Psoas muscle (tissue), 8 donors: ENCODE measurements at places on chromosomes 12 and 14.

GRCh38 chr12:28513983-28514382 is 323.7 kb downstream of the CCDC91 start:
- DNase-seq, result no peak

DNA sequence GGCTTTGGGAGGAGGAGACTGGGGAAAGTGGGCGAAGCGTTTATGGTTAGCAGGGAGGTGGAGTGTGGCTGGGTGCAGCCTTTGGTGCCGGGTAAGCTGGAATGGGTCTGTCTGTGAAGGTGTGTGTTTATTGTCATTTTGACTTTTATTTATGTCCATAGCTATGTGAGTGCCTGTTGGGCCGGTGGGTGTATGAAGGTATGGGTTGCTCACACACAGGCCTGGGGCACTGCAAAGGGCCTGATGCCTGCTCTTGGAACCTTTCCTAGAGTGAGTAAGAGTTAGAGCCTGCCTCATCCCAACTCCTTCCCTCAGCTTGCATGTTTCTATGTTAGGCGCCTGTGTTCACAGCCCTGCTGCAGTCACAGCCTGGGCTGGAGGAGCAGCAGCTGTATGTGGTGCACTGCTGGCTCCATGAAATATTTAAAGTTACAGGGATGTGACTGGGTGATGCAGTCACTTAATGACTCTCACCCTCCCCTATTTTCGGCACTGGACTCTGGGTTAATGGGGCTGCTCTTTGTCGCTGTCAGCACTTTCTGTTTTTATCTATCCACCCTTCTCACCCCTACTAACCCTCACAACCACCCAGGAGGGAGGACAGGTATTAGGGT is 2.6 kb upstream of the PPP1R1A start:
- no peak for DNase-seq

DNA sequence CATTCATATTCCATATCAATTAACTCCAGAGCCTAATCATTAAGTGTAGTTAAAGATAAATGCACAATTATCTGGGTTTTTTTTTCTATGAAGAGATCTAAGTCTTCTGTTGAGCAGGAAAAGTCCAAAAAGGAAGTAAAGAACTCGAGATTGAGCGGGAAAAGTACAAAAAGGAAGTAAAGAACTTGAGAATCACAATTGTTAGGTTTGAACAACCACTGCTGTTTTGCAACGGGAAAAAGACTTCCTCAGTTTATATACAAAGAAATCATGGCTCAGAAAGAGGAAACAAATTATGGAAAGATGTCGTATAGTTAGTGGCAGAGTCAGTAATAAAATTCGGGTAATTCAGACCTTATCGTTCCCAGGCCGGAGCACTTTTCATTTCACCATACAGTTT is 63.3 kb downstream of the PPP1R12A start:
- no peak for DNase-seq

- DNase-seq, result peak; percentile 92
Observed at GRCh38 chr12:132710405-132711079, at the start of gene PGAM5. PGAM5 (plus strand) TSS chr12:132710842; CDS start chr12:132710877, 35 bp downstream.

DNA sequence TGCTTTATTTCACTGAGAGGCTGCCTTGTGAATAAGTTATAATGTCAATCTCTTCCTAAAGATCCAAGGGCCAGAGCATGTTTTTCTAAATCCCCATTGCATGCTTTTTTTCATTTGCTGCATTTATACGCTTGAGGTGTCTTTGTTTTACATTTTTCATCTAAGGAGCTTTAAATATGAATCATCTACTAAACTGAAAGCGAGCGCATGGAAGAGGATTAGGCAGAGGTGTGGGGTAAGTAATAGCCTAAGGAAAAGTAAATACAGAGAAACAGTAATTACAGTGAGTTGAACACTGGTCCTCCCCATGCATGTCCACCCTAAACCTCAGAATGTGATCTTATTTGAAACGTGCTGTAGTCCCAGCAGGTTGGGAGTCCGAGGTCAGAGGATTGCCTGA is 76.4 kb upstream of the METAP2 start:
- DNase-seq, result no peak

DNA sequence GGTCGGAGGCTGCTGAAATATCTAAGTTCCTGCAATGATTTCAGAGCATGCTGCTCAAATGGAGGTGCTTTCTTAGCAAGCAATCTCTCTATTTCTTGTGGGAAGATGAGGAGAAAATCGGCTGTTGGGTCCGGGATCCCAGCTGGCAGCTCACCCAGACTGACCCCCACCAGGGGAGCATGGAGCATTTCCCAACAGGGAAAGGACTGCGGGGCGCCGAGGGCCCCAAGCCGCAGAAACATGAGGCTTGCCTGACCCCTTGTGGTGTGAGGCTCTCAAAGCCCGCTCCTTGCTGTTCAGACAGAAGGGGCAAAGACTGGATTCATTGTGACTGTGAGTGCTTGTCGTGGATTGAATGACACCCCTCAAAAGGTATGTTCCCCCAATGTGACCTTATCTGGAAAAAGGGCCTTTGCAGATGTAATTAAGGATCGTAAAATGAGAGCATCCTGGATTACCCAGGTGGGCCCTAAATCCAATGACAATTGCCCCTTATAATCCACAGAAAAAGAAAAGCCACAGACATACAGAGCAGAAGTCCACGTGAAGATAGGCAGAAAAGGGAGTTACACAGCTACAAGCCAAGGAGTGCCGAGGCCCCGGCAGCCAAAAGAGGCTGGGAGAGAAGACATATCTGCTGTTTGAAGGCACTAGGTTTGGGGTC is 116.3 kb upstream of the VASH1 start:
- DNase-seq, result no peak

DNA sequence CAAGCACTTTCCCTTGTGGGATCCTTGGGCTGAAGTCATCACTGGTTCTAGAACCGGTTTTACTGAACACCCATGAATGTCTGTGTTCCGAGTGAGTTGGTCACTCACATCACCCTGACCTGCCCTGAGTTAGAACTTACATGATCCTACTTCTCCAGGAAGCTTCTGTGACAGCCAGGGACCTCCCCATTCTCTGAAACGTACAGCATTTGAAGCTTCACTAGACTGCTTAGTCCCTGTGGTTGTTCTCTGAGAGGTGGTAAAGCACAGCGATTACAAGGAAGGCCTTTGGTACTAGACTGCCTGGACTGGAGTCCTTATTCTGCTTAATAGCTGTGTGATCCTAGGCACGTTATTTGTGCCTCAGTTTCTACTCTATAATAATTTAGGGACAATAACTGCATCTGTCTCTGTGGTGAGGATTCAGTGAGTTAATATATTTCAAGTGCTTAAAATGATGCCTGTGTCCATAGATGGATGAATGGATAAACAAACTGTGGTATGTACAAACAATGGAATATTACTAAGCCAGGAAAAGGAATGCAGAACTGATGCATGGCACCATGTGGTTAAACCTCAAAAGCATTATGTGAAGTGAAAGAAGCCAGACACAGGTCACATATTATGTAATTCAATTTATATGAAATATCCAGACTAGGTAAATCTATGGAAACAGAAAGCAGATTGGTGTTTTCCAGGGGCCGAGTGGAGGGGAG is 54.7 kb upstream of the DDX11 start:
- DNase-seq, result no peak

- no peak for DNase-seq
Observed at GRCh38 chr14:105601360-105602242, 75.2 kb downstream of the TMEM121 start.

DNA sequence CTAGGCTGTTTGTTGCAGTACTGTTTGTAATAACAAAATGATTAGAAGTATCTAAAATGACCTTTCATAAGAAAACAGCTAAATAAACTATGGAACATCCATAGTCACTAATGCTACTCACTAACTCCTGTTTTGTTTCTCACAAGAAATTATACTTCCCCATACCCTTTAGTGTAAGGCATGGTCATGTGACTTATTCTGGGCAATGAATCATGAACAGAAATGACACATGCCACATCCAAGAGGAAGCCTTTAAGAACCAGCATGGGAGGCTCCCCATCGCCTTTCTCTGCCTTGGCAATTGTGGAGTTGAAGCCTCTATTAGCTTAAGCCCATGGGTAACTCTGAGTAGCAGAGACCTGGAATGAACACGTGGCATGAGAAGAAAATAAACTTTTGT is 49.3 kb downstream of the KSR2 start:
- DNase-seq, result no peak
